D341Med (cell line): ENCODE measurements at places on chromosomes 2 and 18.

GRCh38 chr2:28347596-28347995 lies 45.1 kb upstream of the FOSL2 start:
- DNase-seq, result no peak

- no peak for DNase-seq
These were observed 38.4 kb downstream of the C1QL2 start for GRCh38 chr2:119119999-119120756.

DNA sequence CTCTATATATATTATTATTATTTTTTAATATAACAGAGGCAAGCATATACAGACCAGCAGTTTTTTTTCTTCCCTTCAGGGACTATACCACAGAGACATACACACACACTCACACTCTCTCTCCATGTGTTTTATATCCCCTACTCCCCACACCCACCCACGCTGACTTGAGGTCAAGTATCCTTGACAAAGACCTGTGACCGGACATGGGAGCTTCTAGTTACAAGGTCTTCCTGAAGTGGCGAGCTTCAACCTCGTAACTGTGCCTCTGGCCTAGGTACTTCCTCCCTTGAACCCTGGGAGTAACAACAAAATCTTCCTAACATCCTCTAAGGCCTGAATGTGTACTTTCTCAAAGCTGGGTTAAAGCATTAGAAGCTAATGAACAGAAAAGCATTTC lies 52.5 kb downstream of the POLR1A start:
- no peak for DNase-seq

GRCh38 chr18:55515941-55516710 lies 71.9 kb downstream of the TCF4 start:
- DNase-seq, result no peak

GRCh38 chr2:235610696-235611257 lies 116.9 kb downstream of the AGAP1 start:
- DNase-seq, result no peak

DNA sequence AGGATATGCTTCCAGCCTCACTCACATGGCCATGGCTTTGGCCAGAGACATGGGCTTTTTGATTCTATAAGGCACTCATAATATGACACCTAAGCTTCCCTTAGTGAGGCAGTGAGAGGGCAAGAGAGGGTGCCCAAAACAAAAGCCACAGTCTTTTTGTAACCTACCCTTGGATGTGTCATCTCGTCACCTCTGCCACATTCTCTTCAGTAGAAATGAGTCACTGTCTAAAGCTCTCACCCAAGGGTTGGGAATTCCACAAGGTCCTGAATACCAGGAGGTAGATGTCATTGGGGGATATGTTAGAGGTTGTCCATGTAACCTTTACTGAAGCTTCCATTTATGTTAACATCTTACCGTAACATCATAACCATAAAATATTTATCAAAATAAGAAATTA lies 108.4 kb downstream of the ALMS1 start:
- DNase-seq, result no peak

- DNase-seq, result no peak
These were observed 62.3 kb upstream of the DAPL1 start for GRCh38 chr2:158732573-158733429.

GRCh38 chr2:11520092-11520693 lies 13.7 kb upstream of the GREB1 start:
- no peak for DNase-seq

DNA sequence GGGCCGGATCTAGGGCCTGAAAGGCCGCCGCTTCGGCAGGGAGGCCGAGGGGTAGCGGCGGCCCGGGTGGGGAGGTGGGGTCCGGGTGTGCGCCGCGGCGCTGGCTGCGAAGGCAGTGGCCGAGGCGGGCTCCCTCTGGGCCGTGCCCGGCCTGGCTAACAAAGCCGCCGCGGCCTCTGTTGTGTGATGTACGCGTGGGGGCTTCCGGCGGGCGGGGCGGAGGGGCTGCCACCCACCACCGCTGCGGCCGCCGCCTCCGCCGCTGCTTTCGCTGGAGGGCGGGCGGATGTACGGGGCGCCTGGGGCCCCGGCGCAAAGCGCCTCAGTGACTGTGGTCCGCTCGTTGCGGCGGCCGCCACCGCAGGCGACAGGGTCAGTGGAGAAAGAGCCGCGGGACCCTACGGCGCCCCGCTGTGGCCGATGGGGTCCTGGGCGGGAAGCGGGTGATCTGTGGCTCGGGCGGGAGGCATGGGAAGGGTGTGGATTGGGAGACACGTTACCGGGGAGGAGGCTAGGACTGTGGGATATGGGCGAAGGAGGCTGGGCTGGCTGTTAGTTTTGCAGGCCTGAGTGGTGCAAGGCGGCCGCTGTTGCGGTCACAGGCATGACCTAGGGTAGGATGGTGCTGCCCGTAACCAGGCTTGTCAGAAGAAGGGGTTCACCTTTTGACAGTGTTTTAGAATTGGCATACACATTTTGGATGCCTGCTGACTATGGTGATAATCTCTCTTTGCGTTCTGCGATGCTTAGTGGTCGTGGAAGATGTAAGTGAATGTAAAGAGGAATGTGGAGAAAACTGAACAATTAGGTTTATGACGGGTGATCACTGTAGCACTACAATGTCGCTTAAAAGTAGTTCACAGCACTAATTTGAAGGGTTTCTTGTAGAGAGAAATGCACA lies 662 bp downstream of the BZW1 start:
- peak; percentile 75 for DNase-seq

DNA sequence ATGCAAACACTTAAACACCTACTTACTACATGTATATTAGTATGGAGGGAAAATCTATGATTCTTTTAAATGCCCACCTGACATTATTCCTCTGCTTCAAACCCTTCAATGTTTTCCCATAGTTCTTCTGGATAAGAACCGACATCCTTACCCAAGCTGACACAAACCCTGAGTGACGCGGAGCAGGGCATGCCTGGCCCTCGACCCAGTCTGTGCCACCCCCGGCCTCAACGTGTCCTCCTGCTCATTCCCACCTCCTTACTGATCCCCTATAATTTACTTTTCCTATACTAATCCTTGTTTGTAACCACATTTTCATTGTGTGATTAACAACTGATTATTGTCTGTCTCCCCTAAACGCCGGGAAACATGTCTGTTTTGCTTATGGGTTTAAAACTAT lies 17.5 kb downstream of the KIDINS220 start:
- DNase-seq, result no peak

GRCh38 chr2:65901756-65902155 lies 469.4 kb upstream of the SPRED2 start:
- no peak for DNase-seq

- DNase-seq, result no peak
These were observed 409.2 kb upstream of the TCF4 start for GRCh38 chr18:55997151-55997561.

- DNase-seq, result no peak
These were observed 152.1 kb downstream of the PXDN start for GRCh38 chr2:1591978-1592907.

DNA sequence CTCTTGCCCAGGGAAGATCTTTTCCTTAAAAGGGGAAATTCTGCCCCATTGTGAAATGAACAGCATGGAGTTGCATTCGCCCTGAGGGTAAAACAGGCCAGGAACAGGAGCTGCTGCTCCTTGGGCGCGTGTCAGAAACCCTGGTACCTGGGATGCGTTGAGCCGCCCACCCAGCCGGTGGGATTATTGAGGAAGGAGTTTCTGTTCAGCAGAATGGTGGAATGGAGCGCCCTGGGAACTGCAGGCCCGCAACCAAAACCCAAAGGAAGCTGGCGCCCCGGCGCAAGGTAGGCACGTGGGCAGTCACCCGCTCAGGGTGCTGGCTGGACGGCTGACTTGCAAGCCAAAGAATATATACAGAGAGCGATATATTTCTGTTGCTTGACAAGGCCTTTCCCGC lies 73.5 kb downstream of the MTCL1 start:
- no peak for DNase-seq

GRCh38 chr18:62399781-62400308 lies 74.7 kb downstream of the TNFRSF11A start:
- DNase-seq, result peak; percentile 62

GRCh38 chr2:190178066-190178722 lies 115.7 kb upstream of the MSTN start:
- DNase-seq, result no peak

GRCh38 chr18:24875286-24875685 lies 414.8 kb downstream of the HRH4 start:
- DNase-seq, result no peak

DNA sequence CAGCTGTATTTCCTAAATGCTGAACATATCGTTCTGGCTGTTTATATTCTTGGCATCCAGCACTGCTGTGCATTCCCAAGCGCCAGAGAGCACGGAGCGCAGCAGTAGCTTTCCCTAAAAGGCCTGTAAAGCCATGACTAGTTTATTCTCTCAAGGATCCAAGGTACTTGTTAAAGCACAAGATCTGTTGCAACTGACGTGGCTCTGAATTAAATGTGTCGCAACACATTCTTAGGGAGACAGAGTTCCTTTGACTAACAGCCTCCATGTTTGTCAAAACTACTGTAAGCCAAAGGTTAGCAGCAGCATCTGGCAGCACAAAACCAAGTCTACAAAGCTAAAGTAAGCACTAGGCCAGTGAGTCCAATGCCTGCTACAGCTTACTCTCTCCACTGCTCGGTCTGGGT lies 188.6 kb upstream of the FN1 start:
- no peak for DNase-seq

DNA sequence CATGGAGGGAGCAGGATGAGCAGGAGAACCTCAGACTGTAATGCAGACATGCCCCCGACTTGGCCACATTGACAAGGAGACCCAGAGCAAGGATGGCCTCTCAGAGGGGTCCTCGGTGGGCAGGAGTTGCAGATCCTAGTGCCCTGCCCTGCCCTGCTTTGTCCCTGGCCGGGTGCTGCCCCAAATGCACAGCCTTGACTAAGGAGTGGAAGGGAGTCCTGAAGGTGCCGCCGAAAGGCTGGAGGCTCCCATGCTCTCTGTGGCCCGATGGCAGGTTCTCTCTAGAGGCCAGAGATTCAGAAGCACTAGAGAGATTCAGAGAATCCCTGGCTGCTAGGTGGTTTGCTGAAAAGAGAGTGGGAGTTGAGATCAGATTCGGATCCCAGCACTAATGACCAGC lies 64.4 kb downstream of the MARCO start:
- no peak for DNase-seq

GRCh38 chr2:7609974-7610373 lies 692.8 kb downstream of the RNF144A start:
- DNase-seq, result no peak

DNA sequence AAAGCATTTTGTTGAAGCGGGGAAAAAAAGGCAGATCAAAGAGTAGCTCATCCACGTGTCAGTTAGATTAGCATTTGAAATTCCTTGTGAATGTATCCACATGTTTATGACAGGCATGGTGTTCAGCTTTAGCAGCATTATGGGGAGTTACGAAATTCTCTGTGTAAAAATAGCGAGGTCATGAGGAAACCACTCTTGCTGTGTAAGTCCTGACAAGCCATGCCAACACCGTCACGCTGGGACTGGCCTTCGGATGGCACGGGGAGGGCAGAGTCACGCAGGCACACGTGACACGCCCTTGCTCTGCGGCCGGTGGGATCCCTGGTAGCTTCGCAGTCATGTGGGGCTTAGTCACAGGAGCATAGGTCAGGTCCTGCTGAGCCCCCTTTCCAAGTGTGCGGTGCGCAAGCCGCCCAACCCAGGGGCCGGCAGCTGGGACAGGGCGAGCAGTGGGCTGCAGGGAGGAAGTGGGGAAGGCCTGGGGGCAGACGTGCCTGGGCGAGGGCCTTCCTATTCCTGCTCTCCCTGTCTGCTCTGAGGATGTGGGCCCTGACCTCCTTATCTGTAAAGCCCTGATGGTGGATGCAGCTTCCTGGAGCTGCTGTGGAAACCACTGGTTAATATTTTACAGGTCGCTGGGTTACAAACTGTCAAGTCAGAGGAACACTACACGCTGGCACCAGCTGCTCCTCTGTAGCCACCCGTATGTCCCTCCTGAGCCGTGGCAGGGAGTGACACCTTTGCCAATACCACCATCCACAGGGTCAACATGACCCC lies 18.0 kb downstream of the MBP start:
- DNase-seq, result no peak

DNA sequence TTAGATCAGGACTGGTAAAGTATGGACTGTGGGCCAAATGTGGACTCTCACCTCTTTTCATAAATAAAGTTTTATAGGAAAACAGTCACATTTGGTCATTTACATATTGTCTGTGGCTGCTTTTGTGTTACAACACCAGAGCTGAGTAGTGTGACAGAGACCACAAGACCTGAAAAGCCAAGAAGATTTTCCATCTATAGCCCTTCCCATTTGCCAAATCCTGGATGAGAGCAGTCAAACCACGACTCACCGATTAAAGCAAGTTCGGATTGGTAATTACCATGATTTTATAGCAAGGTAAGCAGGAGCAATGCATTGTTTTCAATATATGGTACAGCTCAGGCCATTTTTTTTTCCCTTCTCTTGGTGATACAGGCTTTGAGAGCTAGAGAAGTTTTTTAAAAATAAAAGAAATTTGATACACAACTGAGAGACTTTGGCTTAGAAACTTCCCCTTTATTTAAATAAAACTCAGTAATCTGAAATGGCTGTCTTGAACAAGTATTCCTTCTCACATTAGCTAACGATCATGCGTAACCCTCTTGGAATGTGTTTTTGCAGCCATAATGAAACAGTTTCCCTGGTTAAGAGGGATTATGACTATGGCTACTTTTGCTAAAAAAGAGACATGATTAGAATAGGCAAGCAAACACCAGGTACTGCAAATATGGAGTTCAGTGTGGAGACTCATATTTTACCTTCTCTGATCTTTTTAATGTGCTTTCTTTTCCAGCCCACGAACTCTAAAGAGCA lies 9.5 kb upstream of the MALL start:
- DNase-seq, result no peak

DNA sequence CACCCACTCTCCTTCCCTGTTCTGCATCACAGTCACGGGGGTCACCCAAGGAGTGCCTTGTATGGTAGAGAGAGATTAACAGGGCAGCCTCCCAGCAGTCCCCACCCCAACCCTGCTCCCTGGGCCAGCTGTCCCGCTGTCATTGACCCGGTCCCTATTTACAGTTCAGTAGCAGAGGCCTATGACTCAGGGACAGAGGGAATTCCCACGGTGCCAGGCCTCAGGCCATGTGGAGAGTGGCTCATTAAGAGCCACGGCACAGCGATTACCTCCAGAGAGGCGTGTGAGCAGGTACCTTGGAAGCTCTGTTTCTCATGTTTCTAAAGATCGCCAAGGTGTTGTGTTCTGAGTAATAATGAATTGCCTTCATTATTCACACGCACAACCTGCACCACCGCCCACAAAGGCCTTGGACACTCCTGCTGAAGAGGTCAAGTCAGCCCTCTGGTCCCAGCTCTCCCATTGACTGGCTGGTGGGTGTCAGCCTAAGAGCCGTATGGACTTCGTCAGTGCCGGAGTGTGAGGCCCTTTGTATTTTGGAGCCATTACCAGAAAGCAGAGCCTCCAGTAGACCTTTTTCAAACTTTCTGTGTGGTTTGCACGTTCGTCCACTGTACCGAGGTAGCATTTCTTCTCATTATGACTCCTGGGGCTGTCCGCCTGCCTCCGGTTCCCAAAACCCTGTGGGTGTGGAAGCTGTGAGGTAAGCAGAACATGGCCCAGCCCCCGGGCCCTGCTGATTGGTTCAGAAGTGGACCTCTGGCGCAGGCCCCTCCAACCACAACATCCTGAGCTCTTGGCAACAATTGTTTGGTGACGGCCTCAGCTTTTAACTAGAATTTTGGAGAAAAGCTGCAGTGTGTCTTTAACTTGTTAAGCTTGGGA lies 47.0 kb downstream of the SERTAD2 start:
- no peak for DNase-seq

GRCh38 chr2:55137024-55137958 lies 87.0 kb upstream of the RTN4 start:
- DNase-seq, result no peak

GRCh38 chr18:62453864-62454263 lies 69.0 kb upstream of the ZCCHC2 start:
- DNase-seq, result no peak

- DNase-seq, result no peak
These were observed 638.6 kb downstream of the ERBB4 start for GRCh38 chr2:211900000-211900399.

- no peak for DNase-seq
These were observed 498.2 kb upstream of the PIK3C3 start for GRCh38 chr18:41456831-41457230.
